Left renal cortex interstitium (tissue), 4 donors: ENCODE measurements at places on chromosomes 5 and 9.

DNA sequence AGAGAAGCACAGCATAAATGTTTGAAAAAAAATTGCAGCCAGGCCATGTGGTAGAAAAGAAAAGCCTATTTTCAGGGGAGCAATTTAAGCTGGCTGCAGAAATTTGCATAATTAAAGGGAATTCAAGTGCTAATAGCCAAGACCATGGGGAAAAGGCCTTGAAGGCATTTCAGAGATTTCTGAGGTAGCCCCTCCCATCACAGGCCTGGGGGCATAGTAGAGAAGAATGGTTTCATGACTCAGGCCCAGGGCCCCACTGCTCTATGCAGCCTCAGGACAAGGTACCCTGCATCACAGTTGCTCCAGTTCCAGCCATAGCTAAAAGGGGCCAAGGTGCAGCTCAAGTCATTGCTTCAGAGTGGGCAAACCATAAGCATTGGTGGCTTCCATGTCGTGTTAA, 1416.0 kb downstream of the EFNA5 start:
- no peak for DNase-seq

- no peak for DNase-seq
Observed at GRCh38 chr5:115516372-115516771, 28.2 kb downstream of the FEM1C start.

DNA sequence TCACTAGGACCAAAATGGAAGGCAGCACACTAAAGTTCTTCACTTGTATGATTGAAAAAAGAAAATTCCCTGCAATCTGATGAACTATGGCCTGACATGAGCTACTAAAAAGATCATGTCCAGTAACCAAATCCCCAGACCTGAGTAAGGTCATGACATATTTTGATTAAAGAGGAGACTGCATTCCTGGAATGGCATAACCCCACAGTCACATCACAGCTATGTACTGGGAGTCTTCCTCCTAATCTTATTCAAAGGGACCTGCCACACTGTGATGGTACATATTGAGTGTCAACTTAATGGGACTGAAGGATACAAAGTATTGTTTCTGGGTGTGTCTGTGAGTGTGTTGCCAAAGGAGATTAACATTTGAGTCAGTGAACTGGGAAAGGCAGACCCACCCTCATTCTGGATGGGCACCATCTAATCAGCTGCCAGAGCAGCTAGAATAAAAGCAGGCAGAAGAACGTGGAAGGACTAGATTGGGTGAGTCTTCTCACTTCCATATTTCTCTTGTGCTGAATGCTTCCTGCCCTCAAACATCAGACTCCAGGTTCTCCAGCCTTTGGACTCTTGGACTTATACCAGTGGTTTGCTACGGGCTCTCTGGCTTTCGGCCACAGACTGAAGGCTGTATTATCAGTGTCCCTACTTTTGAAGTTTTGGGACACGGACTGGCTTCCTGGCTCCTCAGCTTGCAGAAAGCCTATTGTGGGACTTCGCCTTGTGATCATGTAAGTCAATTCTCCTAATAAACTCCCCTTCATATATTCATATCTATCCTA, 345.0 kb downstream of the TMEM38B start:
- DNase-seq = no peak

DNA sequence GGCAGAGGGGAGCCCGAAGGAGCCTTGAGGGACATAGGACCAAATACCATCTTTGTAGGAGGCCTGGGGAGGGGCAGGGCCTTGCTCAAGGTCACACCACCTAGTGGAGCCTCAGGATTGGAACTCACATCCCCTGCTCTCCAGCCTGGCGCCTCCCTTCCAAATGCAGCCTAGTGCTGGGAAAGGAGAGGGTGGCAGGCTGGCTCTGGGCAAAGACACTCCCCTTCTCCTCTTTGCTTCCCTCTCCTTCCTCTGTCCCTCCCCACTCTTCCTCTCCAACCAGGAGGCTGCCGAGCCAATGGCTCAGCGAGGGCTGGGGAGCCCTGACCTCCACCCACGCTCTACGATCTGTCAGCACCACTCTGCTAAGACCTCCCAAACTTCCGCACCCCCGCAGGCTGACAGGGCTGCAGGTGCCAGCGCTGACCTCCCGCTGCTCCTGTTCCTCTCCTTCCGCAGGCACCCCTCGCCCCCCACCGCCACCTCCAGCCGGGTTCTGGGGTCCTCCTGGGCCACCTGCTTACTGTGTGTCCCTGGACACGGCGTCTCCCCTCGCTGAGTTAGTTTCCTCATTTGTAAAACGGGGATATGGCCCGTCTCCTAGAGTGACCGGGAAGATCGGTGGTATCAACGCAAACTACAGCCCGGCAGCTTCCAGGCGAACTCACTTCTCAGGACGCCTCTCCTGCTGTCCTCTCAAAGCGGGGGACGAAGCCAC, 52.9 kb downstream of the C9orf50 start:
- no peak for DNase-seq

DNA sequence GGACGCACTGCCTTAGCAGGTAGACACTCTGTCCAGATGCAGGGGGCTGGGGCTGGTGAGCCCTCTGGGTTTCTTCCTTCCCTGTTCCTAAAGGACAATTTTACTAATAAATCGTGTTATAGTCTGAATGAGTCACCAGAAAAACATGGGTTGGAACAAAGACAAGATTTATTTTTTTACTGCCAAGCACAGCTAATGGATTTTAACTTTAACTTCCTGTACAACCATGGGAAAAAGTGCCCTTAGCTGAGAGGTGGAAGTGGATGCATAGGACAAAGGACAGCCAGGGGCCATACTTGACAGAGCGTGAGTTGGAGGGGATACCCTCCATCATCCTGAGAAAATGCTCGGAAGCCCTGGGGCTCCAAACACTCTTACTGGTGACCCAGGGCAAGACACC, 300.7 kb downstream of the MSX2 start:
- no peak for DNase-seq

DNA sequence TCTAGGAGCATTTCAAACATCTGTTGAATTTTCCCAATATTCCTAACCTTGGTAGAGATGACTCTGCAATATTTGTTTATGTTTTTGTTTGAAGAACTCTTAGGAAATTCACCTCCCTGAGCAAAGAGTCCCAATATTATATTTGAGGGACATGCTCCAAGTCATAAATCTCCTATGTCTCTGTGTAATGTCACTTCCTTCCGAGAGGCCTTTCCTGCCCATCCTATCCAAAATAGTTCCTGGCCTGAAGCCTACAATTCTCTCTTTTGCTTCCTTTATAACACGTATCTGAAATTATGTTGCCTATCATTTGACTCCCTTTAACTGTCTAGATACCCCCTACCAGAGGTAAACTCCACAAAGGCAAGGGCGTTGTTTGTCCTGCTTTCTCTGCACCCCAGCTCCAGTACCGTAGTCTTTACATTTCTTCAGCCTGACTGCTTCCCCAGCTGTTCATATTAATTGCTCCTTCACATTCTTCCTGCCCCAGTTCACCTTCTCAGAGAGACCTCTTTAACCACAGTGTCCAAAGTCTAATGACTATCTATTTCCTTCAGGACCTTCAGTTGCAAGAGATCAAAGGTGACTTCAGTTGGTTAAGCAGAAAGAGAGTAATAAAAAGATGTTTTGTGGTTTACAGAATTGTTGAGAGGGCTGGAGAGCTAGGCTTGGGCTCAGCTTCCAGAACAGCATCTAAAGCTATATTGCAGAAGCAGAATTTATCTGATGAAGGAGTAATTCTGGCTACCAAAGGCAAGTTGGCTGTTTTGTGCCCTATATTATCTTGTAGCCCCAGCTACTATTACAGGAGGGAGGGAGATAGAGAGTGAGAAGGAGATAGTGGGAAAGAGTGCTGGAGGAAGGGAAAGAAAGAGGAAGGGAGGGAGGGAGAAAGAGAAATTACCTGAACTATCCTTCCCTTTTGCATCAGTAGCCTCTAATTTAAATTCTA, 109.3 kb upstream of the TMEM161B start:
- DNase-seq = no peak

DNA sequence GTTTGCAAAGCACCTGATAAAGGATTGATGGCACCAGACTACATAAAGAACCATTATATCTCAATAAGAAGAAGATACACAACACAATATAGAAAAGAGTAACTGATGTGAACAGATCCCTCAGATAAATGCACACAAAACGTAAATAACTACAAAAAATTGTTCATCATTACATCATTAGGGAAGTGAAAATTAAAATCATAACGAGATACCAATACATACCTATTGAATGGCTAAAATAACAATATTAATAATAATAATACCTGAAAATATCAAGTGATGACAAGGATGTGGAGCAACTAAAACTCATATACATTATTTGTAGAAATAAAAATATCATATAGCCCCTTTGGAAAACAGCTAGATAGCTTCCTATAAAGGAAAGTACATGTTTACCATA, 469.5 kb downstream of the DMRTA1 start:
- no peak for DNase-seq

GRCh38 chr5:90944116-90944515, 385.5 kb downstream of the ADGRV1 start:
- DNase-seq = no peak

DNA sequence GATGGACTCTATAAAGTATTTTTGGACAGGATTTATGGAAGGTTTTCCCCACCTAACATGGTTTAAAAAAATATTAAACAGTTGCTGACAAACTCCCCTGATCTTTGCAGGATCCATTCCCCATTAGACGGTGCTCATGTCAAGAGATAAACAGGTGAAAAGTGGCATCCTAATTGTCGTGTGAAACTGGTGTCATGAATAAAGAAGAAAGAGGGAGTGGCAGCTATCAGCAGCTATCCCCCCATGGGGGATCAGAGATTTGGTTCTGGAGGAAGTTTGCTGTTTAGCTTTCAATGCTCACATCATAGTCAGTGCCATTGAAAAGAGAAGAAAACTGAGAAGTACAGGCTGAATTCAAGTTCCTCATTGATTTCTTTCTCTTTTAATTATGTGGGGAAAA, 329.3 kb upstream of the BRINP1 start:
- no peak for DNase-seq

- DNase-seq = no peak
Observed at GRCh38 chr9:7403839-7404487, 395.6 kb downstream of the DMAC1 start.

DNA sequence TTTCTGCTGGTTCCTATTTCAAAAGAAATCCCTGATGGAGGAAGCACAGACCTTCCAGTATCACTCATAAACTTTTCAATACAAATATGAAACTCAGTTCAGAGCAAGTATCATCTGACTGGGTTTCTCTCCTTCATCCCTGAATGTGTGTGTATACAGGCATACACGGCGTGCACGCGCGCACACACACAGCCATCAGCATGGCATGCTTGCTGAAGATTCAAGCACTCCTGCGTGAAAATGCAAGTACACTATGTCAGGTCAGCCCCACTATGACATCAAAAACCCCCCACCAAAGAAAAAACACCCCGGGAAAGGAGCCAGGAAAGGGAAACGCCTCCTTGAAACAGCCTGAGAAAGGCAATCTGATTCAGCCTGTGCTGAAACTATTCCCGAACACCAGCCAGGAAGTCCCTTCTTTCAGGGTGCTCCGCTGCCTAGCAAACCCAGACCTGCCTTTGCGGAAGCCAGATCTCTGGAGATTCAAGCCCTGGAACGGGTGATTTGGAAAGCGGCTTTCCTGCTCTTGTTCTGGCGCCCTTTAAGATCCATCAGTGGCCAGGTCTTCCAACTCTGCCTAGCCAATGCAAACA, 831 bp downstream of the KLHL3 start:
- DNase-seq = peak; percentile 59

GRCh38 chr5:149039506-149039905, 23.4 kb downstream of the SH3TC2 start:
- no peak for DNase-seq

GRCh38 chr9:33161589-33162132, 5.5 kb downstream of the B4GALT1 start:
- DNase-seq = no peak

GRCh38 chr9:108282872-108283271, 572.9 kb downstream of the ACTL7B start:
- DNase-seq = no peak
